Activated CD4-positive, alpha-beta T cell treated with anti-CD3 and anti-CD28 coated beads, Interleukin-2, amount 10 ng/mL, durations not matched to agents 7 days and 5 days (primary cell): ENCODE measurements at places on chromosomes 1 and 21. TPM values are rescaled to one million over a fixed set of nuclear protein-coding genes. Genes with fewer than 3 reads are reported as not detected.

DNA sequence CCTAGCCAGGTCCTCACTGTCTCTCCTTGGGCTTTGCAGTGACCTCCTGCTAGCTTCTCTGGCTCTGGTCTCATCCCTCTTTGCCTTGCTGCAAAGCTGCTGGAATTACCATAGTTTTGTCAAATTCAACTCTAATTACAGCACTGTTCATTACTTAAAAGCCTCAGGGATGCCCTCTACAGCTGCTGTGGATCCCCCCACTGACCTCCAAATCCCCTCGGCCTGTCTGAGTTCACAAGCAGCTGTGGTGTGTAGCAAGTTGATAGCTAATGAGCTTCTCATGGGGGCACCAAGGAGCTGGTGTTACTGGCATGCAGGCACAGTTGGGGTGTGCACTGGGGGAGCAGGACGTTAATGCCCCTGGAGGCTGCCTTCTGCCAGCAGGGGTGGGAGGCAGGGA, 24.8 kb downstream of the NIPAL3 start:
- no peak overlapping the region for H3K27ac ChIP-seq
- peaks cover 35% of the 10 kb centered on the region for H3K36me3 ChIP-seq
- H3K27me3 ChIP-seq, result no peaks in the 10 kb centered on the region
- peaks cover 8% of the 10 kb centered on the region for H3K4me1 ChIP-seq

The NEK2 gene
- total RNA-seq, result 49.0 TPM

GRCh38 chr1:73784026-73784425, 413.9 kb downstream of the LRRIQ3 start:
- DNase-seq, result no peak
- H3K27ac ChIP-seq, result no peak overlapping the region
- H3K36me3 ChIP-seq, result no peaks in the 10 kb centered on the region
- H3K27me3 ChIP-seq, result no peaks in the 10 kb centered on the region

- peaks cover 42% of the 10 kb centered on the region for H3K4me1 ChIP-seq
- DNase-seq, result peak; percentile 19
- no peak overlapping the region for H3K27ac ChIP-seq
- H3K36me3 ChIP-seq, result peaks cover 19% of the 10 kb centered on the region
- peaks cover 4% of the 10 kb centered on the region for H3K27me3 ChIP-seq
- H3K4me3 ChIP-seq, result no peak overlapping the region
Measured at GRCh38 chr21:35234725-35235124, 185.6 kb upstream of the RUNX1 start.

GRCh38 chr1:94342416-94342815, 75.8 kb upstream of the ABCD3 start:
- H3K4me3 ChIP-seq, result no peak overlapping the region
- no peak overlapping the region for H3K27ac ChIP-seq
- H3K27me3 ChIP-seq, result no peaks in the 10 kb centered on the region
- DNase-seq, result no peak
- no peaks in the 10 kb centered on the region for H3K4me1 ChIP-seq
- no peaks in the 10 kb centered on the region for H3K36me3 ChIP-seq

GRCh38 chr21:32549440-32549839, 35.9 kb downstream of the TCP10L start:
- no peak for DNase-seq
- no peaks in the 10 kb centered on the region for H3K4me1 ChIP-seq
- H3K27me3 ChIP-seq, result peaks cover 2% of the 10 kb centered on the region
- H3K36me3 ChIP-seq, result no peaks in the 10 kb centered on the region
- no peak overlapping the region for H3K4me3 ChIP-seq

The GIPC2 gene
- total RNA-seq, result 0.10 TPM

DNA sequence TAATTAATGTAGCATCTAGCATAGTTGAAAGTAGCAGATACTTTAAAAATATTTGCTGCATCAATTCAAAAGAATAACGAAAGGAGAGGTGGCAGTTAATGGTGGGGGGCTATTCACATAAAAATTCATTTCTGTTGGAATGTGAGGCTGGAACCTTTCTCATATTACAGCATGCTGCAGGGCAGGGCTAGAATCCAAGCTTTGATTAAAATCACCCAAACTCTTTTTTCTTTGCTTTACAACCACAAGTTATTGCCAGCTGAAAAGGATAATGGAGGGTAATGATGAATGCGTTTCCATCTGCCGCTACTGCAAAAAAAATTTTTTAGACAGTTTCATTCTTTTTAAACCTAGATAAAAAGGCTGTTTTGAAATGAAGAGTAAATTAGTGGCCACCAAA, 9.8 kb downstream of the DISP1 start:
- H3K4me3 ChIP-seq, result no peak overlapping the region
- H3K27me3 ChIP-seq, result no peaks in the 10 kb centered on the region
- H3K4me1 ChIP-seq, result peaks cover 2% of the 10 kb centered on the region
- H3K27ac ChIP-seq, result no peak overlapping the region
- no peaks in the 10 kb centered on the region for H3K36me3 ChIP-seq

DNA sequence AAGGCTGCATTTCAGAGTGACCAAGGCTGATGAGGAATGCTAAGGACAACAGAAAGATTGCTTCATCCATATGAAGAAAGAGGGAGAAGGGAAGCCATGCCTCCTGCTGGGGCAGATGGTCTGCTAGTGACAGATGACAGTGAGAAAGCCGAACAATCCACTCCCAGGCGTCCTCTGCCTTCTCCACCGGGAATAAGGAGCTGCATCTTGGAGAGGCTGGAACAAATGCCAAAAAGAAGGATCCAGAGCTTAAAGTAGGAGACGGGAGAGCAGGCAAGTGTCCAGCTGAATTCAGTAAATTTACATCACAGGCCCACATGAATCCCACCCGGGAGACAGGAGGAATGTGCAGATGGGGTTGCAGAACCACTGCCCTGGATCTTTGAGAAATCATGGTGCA, 33.4 kb downstream of the DDX20 start:
- no peak overlapping the region for H3K27ac ChIP-seq
- H3K4me1 ChIP-seq, result no peaks in the 10 kb centered on the region
- no peak for DNase-seq
- no peak overlapping the region for H3K4me3 ChIP-seq
- peaks cover 19% of the 10 kb centered on the region for H3K27me3 ChIP-seq

The TNFSF4 gene
- 2.2 TPM for total RNA-seq

DNA sequence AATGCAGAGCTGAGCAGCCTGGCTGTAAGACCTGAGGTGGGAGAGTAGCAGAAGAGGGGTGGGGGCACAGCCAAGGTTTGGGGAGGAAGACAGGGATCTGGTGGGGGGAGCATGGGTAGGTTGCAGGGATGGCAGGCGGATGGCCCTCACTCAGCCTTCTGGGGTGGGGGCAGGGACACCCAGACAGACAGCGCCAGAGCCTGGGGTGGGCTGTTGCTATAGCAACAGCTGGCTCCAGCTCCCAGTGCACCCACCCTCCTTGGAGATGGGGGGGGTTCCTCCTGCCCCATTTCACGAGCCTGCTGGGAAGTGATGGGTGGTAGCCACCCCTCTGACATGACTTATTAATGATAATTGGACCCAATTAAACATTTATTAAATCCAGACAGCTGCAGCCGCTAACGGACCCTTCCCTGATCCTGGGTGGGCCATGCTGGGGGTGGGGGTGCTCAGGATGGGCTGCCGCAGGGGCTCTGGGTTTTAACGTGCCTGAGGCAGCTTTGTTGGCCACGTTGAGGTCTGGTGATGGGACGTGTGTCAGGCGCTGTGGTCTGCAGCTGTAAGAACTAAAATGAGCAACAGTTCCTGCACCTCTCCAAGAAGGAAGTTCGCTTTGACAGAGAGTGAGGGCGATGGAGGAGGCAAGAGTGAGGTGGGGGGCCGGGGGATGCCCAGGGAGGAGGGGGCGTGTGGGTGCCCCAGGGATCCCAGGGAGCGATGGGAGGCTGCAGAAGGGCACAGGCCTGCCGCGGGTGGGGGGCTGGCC, 19.4 kb downstream of the AGRN start:
- H3K27me3 ChIP-seq, result peaks cover 30% of the 10 kb centered on the region
- H3K27ac ChIP-seq, result peak overlapping the region; percentile 73
- peak overlapping the region; percentile 62 for H3K4me3 ChIP-seq

The LCE3A gene
- total RNA-seq, result not detected

DNA sequence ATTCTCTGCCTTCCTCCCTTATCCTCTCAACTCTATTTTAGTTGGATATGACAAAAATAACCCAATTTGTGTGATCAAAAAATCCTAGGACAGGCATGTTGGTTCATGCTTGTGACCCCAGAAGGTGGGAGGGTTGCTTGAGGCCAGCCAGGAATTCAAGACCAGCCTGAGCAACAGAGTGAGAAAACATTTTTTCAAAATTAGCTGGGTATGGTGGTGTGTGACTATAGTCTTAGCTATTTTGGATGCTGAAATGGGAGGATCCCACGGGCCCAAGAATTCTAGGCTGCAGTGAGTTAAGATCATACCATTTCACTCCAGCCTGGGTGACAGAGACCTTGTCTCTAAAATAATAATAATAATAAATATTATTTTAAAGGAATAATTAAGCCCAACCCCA, 1383.1 kb upstream of the ADGRL2 start:
- H3K4me1 ChIP-seq, result no peaks in the 10 kb centered on the region
- no peaks in the 10 kb centered on the region for H3K36me3 ChIP-seq
- DNase-seq, result no peak
- no peaks in the 10 kb centered on the region for H3K27me3 ChIP-seq
- no peak overlapping the region for H3K4me3 ChIP-seq

- H3K27me3 ChIP-seq, result peaks cover 2% of the 10 kb centered on the region
- no peak overlapping the region for H3K27ac ChIP-seq
- H3K4me1 ChIP-seq, result no peaks in the 10 kb centered on the region
- no peak overlapping the region for H3K4me3 ChIP-seq
Measured at GRCh38 chr1:158075078-158075477, 81.6 kb downstream of the KIRREL1 start.

The TBX15 gene
- not detected for total RNA-seq

DNA sequence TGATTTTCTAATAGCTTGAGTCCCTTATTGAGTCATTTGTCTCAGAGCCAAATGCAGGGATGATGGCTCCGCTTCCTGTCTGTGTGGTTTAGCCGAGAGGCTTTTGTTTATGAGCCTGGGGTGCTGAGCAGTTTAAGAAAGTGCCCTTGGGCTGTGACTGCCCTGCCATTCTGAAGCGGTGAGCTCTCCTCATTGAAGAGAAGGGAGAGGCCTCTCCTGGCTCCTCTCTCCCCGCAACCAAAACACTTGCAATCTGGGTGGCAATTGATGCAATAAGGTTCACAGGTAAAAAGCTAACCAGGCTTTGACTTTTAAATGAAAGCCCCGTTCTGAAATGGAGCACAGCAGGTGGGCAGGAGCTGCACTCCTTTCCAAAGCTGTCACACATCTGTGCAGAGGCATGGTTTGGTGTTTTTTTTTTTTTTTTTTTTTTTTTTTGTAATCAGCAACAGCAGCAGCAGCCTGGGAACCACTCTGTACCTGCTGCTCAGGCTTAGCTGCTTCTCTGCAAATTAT, 403.7 kb downstream of the SIPA1L2 start:
- peak; percentile 50 for DNase-seq
- H3K36me3 ChIP-seq, result no peaks in the 10 kb centered on the region
- H3K4me1 ChIP-seq, result peaks cover 14% of the 10 kb centered on the region

The RPTN gene
- not detected for total RNA-seq

GRCh38 chr1:114956570-114956969, 73.1 kb upstream of the TSHB start:
- peaks cover 26% of the 10 kb centered on the region for H3K27me3 ChIP-seq
- no peak overlapping the region for H3K4me3 ChIP-seq
- no peak for DNase-seq
- H3K27ac ChIP-seq, result no peak overlapping the region

DNA sequence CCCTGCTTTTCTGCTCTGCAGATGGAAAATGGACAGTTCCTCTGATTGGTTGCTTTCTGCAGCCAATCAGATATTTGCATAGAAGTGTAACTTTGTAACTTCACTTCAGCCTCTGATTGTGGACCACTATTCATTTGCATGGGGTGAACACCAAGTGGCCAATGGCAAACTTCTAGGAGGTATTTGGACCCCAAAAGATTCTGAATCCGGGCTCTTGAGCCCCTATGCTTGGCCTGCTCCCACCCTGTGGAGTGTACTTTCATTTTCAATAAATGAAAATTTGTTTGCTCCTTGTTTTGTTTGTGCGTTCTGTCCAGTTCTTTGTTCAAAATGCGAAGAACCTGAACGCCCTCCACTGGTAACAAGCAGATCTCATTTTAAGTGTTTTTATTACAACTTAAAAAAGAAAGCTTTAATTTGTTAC, 6.4 kb upstream of the GSTM4 start:
- H3K4me1 ChIP-seq, result peaks cover 6% of the 10 kb centered on the region
- peaks cover 23% of the 10 kb centered on the region for H3K27me3 ChIP-seq
- H3K4me3 ChIP-seq, result no peak overlapping the region
- no peaks in the 10 kb centered on the region for H3K36me3 ChIP-seq

The GBP4 gene
- 120 TPM for total RNA-seq

GRCh38 chr1:16156848-16157495, 1.1 kb upstream of the EPHA2 start:
- no peak overlapping the region for H3K27ac ChIP-seq
- H3K27me3 ChIP-seq, result peaks cover 58% of the 10 kb centered on the region
- no peak overlapping the region for H3K4me3 ChIP-seq
- peaks cover 44% of the 10 kb centered on the region for H3K4me1 ChIP-seq
- H3K36me3 ChIP-seq, result no peaks in the 10 kb centered on the region
- no peak for DNase-seq

GRCh38 chr1:151711951-151712350, 4.7 kb downstream of the CELF3 start:
- no peak for DNase-seq
- no peak overlapping the region for H3K4me3 ChIP-seq
- H3K27me3 ChIP-seq, result peaks cover 21% of the 10 kb centered on the region
- H3K4me1 ChIP-seq, result peaks cover 2% of the 10 kb centered on the region
- no peak overlapping the region for H3K27ac ChIP-seq
- H3K36me3 ChIP-seq, result no peaks in the 10 kb centered on the region

The CRYBG2 gene
- total RNA-seq, result 2.6 TPM

GRCh38 chr1:164891615-164892014, 332.6 kb downstream of the PBX1 start:
- no peaks in the 10 kb centered on the region for H3K36me3 ChIP-seq
- no peaks in the 10 kb centered on the region for H3K27me3 ChIP-seq
- no peak overlapping the region for H3K4me3 ChIP-seq
- no peak overlapping the region for H3K27ac ChIP-seq
- DNase-seq, result no peak

DNA sequence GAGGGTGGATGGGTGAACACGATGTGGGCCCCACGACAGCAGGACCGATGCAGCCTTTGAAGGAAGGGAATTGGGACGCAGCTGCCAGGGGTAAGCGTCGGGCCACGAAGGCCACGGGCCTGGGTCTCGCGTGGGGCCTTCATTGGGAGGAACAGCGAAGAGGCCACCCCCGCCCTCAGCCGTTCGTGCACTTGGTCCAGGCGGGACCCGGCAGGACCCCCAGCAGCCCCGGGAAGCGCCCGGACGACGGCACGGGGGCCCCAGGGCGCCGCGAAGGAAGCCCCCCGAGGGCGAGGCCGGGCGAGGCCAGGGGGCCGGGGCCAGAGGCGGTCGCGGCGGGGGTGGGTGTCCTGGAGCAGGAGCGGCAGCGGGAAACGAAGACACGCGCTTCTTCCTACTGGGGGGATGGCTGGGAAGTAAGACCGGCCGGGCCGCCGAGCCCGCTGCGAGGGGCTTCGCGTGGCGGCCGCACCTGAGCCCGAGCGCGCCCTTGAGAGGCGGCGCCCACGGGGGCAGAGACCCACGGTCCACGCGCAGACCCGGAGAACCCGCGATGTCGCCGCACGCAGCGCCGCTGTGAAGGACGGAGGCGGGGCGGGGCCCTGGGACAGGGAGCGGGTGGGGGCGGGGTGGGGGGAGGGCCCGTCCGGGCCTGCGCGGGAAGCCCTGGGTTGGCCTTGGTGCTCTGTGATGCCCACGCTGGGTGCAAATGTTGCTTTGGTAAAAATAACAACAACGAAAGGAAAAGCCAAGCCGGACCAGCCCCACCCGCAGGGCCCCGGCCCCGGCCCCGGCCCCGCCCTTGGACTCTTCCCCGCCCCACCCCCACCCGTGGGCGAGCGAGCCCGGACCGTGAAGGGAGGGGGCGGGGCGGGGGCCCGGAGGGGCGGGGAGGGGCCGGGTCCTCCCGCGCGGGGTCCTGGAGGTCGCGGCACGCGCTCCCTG, 56.0 kb upstream of the ADARB1 start:
- no peaks in the 10 kb centered on the region for H3K36me3 ChIP-seq
- H3K27ac ChIP-seq, result no peak overlapping the region
- H3K4me1 ChIP-seq, result peaks cover 8% of the 10 kb centered on the region
- H3K4me3 ChIP-seq, result peak overlapping the region; percentile 25

The FHAD1 gene
- not detected for total RNA-seq

The CSMD2 gene
- not detected for total RNA-seq

The OR2T12 gene
- not detected for total RNA-seq
